ENCODE measurements at places on chromosomes 1 and 21. TPM values are rescaled to one million over a fixed set of nuclear protein-coding genes. Genes with fewer than 3 reads are reported as not detected.
A peak's percentile ranks its signal among the peaks of the same experiment; 100 is the strongest.

GRCh38 chr1:52553362-52554266 lies 722 bp upstream of the TUT4 start:
- peak; percentile 76 for DNase-seq

GRCh38 chr1:115288591-115289198 lies 49.4 kb downstream of the NGF start:
- DNase-seq: no peak

- no peak for DNase-seq
These were observed 120.3 kb upstream of the VAMP3 start for GRCh38 chr1:7650801-7651200.

GRCh38 chr1:177567393-177567792 lies 396.6 kb downstream of the BRINP2 start:
- no peak for DNase-seq

DNA sequence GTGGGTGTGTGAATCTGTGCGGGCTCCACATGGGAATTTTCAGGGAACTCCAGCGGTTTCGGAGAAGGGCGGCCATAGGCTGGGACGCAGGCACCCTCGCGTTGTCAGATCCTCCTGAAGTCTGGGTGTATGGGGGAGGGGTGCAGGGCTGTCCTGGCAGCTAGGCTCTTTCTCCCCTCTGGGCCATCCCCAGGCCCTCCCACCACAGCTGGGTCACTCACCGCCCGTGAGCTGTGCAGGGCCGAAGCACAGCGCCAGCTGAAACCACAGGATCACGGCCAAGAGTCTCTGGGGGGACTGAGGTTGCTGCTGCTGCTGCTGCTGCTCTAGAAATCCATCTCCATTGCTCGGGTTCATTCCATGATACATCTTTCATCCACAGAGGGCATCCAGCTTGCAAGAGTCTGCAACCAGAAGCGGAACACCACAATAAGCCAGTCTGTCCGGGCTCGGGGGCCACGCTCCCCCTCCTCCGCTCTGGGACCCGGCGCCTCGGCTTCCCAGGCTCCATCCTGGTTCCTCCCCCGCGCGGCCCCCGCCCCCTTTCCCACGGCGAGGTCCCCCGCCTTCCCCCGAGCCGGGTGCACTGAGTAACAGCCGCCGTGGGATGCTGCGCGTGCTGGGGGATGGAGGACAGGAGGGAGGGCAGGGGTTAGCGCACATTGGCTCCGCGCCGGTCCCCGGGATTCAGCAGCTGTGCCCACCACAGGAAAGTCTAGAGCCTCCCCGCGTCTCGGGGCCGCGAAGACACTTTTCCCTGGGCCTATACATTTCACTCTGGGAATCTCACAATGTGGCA lies 720 bp downstream of the SUSD4 start:
- DNase-seq: peak; percentile 33

DNA sequence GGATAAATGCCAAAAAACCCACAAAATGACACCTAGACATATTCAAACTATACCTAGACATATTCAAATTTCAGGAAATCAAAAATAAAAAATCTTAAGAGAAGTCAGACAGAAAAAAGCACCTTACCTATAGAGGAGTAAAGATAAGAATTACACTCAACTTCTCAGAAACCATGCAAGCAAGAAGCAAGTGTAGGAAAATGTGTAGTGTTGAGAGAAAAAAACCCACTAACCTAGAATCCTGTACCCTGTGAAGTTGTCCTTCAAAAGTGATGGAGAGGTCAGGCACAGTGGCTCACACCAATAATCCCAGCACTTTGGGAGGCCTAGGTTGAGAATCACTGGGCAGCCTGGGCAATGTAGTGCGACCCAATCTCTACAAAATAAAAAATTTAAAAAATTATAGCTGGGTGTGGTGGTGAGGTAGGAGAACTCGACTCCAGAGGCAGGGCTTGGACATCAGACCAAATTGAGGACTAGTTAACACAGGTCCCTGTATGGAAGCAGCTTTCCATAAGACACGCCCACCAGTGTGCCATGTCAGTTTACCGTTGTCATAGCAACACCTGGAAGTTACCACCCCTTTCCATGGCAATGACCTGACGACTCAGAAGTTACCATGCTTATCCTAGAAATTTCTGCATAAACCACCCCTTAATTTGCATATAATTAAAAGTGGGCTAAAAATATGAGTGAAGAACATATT lies 20.7 kb downstream of the PDIK1L start:
- DNase-seq: no peak

DNA sequence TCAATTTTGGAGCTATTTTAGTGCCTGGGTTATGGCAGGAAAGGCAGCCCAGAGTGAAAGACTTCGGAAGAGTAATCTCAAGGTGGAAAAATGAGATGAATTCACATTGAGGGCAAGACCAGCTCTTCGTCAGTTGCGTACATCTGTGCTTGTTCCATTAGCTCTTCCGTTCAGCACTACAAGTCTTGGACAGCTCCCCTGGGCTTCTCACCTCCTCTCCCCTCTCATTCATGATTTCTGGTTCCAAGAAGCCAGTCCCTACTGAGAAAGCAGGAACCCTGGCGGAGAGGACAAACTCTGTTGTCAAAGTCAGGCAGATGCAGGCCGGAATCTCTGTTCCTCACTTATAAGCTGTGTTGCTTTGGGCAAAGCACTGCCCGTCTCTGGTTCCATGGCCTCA lies 76.5 kb downstream of the ACTL8 start:
- no peak for DNase-seq

GRCh38 chr1:223533708-223534107 lies 131.8 kb downstream of the CAPN8 start:
- no peak for DNase-seq

DNA sequence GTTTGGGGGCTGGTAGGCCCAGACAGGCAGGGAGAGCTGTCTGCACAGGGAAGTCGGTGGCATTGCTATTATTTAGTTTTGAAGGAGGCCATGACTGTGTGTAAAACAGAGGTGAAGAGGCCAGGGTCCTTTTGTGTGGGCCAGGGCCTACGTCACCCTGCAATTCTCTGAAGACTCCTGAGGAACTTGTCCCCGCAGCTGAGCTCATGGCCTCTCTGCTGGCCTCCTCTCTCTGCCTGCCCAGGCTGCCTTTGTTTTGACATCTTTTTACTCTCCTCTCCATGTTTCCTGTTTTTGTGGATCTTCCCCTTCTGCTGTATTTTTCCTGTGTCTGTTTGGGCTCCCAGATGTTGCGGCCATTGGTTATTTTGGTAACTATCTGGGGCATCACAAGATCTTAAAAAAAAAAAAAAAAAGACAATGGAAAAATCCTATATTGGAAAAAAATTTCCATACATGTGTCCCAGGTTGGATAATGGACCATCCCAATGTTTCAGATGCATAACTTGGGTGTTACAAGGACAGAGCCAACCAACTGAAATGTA lies 280.7 kb downstream of the RPS6KC1 start:
- DNase-seq: no peak

ZNF683 gene
- not detected for total RNA-seq

PRMT2 gene
- 216 TPM for total RNA-seq

FMO5 gene
- 0.41 TPM for total RNA-seq

KRTAP24-1 gene
- not detected for total RNA-seq
